ENCODE measurements at places on chromosomes 2 and 18. TPM values are rescaled to one million over a fixed set of nuclear protein-coding genes. Genes with fewer than 3 reads are reported as not detected.

Gene NAT8
- total RNA-seq: not detected

GRCh38 chr18:80074697-80075096 is 34.4 kb upstream of the ADNP2 start:
- DNase-seq: no peak

DNA sequence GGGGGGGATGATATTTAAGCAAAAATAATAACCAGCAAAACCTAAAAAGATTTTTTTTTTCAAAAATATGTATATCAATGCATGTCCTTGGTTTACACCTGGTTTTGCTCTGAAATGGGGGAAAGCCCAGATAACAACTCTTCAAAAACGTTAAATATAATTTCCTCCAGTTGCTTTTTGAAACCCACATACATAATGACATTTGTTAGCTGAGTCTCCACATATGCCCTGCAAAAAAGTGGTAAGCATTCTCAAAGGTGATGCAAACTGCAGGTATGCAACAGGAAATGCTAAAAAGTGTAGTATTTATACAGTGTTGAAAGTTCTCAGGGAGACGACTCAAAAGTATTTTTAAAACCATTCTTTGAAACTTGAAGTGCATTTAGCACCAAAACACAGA is 258.6 kb downstream of the ZEB2 start:
- DNase-seq: no peak

GRCh38 chr2:24930768-24931167 is 10.7 kb upstream of the ADCY3 start:
- DNase-seq: no peak

Gene CYP27C1
- total RNA-seq: 0.83 TPM

Gene SCYGR4
- total RNA-seq: not detected

Gene TCF7L1
- total RNA-seq: 0.11 TPM

Gene MARS2
- 7.7 TPM for total RNA-seq

- DNase-seq: no peak
Observed at GRCh38 chr2:25330273-25330672, 11.5 kb downstream of the DNMT3A start.

GRCh38 chr2:112606547-112606946 is 22.1 kb downstream of the CHCHD5 start:
- DNase-seq: no peak

DNA sequence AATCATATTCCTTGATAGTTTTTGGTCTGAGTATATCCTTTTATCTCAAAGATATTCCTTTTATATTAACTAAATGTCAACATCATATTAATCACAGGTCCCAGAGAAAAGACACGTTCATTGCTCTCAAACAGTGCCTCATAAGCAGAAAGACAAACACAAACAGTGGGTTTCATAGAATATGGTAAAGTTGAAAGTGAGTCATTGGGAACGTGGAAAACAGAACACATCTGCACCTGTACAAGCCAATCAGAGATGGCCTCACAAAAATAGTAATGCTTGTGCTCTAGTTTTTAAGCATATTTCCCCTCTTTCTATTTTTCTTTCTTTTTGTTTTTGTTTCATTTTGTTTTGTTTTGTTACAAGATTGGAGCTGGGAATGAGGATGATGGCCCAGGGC is 328.4 kb upstream of the MAP2 start:
- DNase-seq: no peak

- DNase-seq: no peak
Observed at GRCh38 chr2:48039209-48039990, 133.1 kb upstream of the FBXO11 start.

GRCh38 chr2:160934991-160935390 is 225.2 kb upstream of the TANK start:
- DNase-seq: no peak

DNA sequence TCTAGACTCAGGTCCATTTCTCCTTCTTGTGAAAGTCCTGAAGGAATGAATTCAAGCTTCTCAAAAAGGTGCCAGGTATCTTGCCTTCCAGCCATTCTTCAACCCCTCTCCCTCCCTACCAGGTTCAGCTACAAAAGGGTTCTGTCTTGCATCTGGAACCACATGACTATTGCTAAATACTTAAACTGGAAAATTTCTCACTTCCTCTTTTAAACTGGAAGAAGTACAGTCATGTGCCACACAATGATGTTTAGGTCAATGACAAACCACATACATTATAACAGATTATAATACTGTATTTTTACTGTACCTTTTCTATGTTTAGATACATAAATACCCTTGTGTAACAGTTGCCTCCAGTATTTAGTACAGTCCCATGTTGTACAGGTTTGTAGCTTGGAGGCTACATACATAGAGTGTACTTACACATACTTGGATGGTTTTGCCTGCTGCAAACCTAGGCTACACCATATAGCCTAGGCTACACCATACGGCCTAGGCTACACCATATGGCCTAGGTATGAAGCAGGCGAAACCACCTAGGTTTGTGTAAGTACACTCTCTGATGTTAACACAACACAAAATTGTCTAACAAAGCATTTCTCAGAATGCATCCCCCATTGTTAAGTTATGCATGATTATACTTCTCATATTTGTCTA is 142.0 kb upstream of the DNMT3A start:
- no peak for DNase-seq

GRCh38 chr2:160574468-160575140 is 81.0 kb upstream of the RBMS1 start:
- peak; percentile 63 for DNase-seq

Gene MYOM1
- total RNA-seq: not detected

DNA sequence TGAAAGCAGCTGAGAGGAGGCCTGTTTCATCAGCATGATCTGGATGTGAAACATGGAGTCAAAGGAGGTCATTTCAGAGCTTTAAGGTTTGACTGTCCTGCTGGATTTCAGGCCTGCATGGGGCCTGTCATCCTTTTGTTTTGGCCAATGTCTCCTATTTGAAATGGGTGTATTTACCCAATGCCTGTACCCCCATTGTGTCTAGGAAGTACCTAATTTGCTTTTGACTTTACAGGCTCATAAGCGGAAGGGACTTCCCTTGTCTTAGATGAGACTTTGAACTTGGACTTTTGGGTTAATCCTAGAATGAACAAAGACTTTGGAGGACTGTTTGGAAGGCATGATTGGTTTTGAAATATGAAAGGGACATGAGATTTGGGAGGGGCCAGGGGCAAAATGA is 19.3 kb upstream of the CYP27C1 start:
- DNase-seq: no peak

GRCh38 chr18:45009756-45010155 is 329.1 kb downstream of the SETBP1 start:
- DNase-seq: no peak

Gene RAD51AP2
- not detected for total RNA-seq

GRCh38 chr2:161131074-161131680 is 29.1 kb upstream of the TANK start:
- DNase-seq: no peak

DNA sequence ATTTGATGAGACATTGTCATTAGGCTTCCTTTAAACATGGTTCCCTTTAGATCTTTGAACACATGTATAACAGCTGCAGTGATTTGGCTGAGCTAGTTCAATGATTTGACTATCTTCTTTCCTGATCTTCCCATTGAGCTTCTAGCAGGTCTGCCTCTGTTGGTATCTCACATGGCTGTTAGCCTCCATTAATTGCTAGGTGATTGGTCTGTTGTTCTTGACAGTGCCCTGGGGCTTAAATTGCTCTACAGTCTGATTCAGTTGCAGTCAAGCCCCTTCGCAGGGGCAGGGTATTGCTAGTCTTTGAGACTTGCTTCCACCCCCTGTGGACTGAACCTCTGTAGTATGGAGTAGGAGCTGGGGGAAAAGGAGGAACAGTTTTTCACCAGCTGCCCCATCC is 24.1 kb downstream of the SKA1 start:
- no peak for DNase-seq

Gene CYP26B1
- 1.9 TPM for total RNA-seq

DNA sequence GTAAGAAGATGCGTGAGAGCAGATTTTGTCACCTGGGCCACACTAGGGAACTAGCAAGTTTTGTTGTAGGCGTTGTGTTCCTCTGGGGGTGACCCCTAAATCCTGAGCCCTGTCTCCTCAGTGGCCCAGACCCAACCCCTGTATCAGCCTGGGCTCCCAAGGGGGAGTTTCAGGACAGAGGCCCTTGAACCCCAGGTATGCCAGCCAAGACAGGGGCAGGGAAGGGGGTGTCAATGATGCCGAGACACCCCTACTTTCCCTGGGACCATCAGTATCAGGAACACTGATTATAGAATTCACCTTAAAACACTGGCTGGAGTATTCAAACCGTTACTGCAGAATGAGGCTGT is 39.1 kb upstream of the RPL31 start:
- no peak for DNase-seq

Gene POMC
- 0.34 TPM for total RNA-seq

DNA sequence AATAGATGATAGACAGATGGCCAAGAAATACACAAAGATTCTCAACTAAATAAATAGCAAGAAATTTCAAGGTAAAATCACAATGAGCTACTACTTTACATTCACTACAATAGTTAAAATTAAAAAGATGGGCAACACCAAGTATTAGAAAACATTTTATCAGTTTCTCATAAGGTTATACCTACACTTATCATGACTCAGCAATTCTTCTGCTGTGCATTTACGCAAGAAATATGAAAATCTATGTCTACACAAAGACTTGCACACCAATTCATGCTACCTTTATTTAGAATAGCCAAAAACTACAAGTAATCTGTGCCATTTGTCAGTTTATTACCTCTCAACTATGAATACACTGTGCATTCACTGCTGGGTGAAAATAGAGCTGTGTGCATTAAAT is 937.4 kb upstream of the NRXN1 start:
- DNase-seq: no peak

GRCh38 chr2:200252265-200253067 is 54.0 kb upstream of the SPATS2L start:
- DNase-seq: peak; percentile 62

Gene TXNDC2
- 0.06 TPM for total RNA-seq

DNA sequence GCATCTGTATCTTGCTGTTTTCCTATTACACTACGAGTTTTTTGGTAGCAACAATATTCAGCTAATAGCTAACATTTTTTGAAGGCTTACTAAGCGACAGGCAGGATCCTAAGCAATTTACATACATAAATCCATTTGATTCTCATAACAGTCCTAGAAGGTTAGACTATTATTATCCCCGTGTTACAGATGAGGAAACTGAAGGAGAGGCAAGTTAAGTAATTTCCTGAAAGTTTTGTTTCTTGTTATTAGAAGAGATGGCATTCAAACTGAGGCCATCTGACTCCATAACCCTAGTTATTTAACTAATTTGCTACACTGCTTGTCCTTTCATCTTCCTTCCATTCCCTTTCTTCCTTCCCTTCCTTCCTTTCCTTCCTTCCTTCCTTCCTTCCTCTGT is 68.2 kb downstream of the PDE1A start:
- DNase-seq: no peak

GRCh38 chr2:229210641-229211040 is 60.4 kb downstream of the PID1 start:
- no peak for DNase-seq

DNA sequence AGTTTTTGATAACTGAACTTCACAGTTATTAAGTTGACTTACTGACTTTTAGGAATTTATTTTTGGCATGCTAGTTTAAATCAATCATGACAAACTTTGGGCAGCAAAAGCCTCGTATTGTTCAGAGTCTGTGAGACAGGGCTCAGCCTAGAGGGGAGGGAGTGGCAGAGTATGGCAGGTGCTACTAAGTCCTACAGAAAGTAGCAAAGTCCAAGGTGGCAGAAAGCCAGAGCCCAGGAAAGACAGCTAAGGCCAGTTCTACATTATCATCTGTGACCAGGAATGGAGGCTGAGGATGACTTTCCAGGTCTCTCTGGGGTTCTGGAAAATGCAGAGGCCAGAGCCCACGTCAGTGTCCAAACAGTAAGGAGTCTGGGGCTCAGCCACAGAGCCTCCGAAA is 34.2 kb downstream of the CHST10 start:
- no peak for DNase-seq

Gene RTP5
- not detected for total RNA-seq

- no peak for DNase-seq
Observed at GRCh38 chr18:63376538-63376937, 9.5 kb upstream of the KDSR start.

Gene KCNG3
- 0.06 TPM for total RNA-seq

Gene PARD3B
- total RNA-seq: 1.3 TPM

DNA sequence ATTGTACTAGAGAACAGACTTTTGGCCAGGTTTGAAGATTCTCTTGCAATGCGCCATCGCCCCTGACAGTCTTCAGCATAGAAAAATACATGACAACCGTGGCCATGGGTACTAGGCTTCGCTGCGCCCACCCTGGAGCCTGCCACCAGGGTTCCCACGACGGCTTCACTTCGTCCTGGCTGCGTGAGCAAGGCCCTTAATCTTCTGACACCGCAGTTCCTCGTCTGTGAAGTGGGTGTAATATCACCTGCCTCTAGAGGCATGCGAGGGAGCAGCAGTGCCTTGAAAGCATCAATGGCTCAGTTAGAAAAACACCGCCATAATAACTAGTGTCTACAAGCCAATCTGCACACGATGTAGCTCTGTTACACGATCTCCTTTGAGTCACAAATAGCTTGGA is 175.2 kb upstream of the HS6ST1 start:
- DNase-seq: no peak

GRCh38 chr2:240702640-240703011 is 11.0 kb downstream of the AQP12A start:
- no peak for DNase-seq

- peak; percentile 62 for DNase-seq
Observed at GRCh38 chr2:214593727-214594126, 182.9 kb downstream of the VWC2L start.

Gene ICOS
- not detected for total RNA-seq

Gene R3HDM1
- total RNA-seq: 3.8 TPM

- no peak for DNase-seq
Observed at GRCh38 chr2:58739033-58739432, 497.9 kb upstream of the FANCL start.

GRCh38 chr2:226794751-226795171 is 4.9 kb downstream of the IRS1 start:
- peak; percentile 69 for DNase-seq

- no peak for DNase-seq
Observed at GRCh38 chr2:215887303-215887702, 126.0 kb downstream of the MREG start.

DNA sequence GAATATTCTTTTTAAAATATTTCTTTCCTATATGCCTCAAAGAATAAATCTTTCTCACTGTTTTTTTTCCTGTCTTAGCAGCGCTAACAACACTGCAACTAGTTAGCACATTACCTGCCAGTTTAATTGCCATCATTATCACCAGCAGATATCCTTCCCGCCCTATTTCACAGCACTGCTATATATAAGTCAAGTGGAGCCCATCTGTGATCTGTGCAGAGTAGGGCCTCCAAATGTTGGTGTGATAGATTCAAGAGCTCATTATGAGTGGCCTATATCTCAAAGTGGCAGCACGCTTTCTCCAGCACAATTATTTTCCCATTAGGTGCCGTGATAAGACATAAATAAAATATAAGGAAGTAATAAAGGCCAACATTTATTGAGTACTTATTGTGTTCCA is 19.8 kb upstream of the RGPD4 start:
- no peak for DNase-seq

Gene TLX2
- total RNA-seq: not detected

DNA sequence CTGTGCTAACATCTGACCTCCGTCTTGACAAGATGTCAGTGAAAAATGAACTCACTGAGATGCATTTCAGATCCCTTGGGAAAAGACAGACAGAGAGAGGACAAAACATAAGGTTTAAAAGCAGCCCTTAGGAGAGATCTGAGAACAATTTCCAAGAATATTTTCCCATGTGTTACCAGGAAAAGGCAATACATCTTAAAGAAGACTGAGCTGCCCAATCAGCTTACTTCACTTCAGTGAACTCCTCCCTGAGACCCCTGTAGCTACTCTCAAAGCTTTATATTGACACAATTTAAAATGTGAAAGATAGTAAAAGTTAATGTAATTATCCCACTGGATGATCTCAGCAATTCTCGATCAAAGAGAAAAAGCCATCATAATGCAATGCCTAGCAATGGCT is 505.0 kb downstream of the DCC start:
- DNase-seq: no peak

Gene IL36B
- not detected for total RNA-seq
